Vein endothelial cell (primary cell): ENCODE measurements at places on chromosomes 6 and 20. TPM values are rescaled to one million over a fixed set of nuclear protein-coding genes. Genes with fewer than 3 reads are reported as not detected.

Gene OR2H1
- not detected in 2 replicates for total RNA-seq

Gene EFCAB8
- total RNA-seq = under 0.01 TPM in 2 replicates

Gene SIRPG
- total RNA-seq = not detected in 2 replicates

Gene YIPF3
- total RNA-seq = 131 and 133 TPM in 2 replicates

Gene HFE
- total RNA-seq = 3.3 TPM in 2 replicates

Gene SLC26A8
- total RNA-seq = 0.38 TPM in 1 of 2 replicates, not detected in the other

Gene EEF1A2
- 0.67 and 5.6 TPM in 2 replicates for total RNA-seq

Gene TMEM151B
- total RNA-seq = 0.38 and 0.65 TPM in 2 replicates

Gene ACSS1
- total RNA-seq = 6.5 and 8.5 TPM in 2 replicates

Gene FRK
- under 0.01 and 0.10 TPM in 2 replicates for total RNA-seq

Gene HSPA1L
- total RNA-seq = 0.98 and 1.1 TPM in 2 replicates

Gene MICB
- total RNA-seq = 17.6 and 24.3 TPM in 2 replicates

Gene CYP24A1
- not detected in 2 replicates for total RNA-seq

Gene KCNK5
- total RNA-seq = not detected in 2 replicates

Gene NKX2-2
- total RNA-seq = not detected in 2 replicates

Gene PAX1
- total RNA-seq = not detected in 2 replicates

Gene AKAP7
- 2.6 and 3.6 TPM in 2 replicates for total RNA-seq

Gene SLC22A3
- total RNA-seq = not detected in 2 replicates
